ENCODE measurements at places on chromosomes 11 and 22.

DNA sequence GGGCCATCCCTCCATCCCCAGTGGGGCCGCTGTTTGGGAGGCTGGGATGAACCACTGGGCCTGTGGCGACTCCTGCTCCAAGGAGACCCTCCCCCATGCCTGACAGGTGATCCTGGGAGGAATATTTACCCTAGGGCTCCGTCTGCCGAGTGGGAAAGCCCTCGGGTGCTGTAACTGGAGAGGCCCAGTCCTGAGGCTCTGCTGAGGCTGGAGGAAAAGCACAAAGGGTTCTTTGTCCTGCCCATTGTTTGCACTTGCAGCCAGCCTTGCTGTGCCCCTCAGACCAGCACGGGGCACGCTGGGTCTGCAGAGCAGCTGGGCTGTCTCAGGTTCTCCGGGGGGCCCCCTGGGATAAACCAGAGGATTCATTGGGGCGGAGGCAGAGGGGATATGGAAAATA lies 321.1 kb downstream of the MN1 start:
- DNase-seq: no peak

DNA sequence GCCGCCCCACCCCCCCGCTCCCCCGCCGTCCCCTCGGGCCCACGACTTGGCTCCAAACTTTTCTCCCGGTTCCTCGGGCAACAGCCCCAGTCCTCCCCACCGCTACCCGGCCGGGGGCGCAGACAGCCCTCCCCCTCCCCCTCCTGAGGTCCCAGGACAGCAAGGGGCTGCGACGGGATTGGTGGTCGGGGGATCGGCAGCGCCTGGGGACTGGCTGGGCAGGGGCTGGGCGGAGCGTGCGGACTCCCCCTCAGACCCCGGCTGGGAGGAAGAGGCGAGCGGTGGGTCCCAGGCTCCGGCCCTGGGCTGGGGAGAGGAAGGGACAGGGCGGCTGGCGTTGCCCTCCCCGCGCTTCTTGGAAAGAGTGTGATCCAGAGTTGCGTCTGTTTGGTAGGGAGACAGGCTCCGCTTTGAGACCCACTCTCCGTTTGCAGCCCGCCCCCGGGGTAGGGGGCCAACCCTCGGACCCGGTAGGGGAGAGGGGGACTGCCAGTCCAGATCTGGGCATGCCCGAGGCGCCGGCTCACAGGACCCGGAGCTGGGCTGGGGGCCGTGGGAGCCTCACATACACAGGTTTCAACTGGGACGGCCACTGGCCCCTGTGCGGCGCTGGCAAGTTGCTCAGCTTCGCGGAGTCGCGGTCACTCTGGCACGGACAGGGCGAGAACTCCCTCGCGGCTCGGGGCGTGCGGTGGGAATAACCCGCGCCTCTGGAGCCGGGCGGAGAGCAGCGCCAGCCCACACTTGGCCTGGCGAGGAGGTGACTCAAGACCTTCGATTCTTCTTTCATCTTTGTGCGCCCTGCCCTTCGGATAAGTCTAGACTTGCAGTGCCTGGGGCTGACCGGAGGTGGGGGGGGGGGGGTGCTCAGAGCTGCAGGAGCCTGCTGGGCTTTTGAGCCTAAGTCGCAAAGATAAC lies 999 bp downstream of the TSKU start:
- DNase-seq: no peak

GRCh38 chr11:18523084-18523483 lies 3.7 kb downstream of the TSG101 start:
- DNase-seq: no peak

- no peak for DNase-seq
Observed at GRCh38 chr22:46162771-46163556, 12.6 kb downstream of the PPARA start.

- DNase-seq: no peak
Observed at GRCh38 chr11:76984743-76985142, 49.5 kb upstream of the B3GNT6 start.

GRCh38 chr11:94500181-94500580 lies 6.4 kb downstream of the ANKRD49 start:
- no peak for DNase-seq

DNA sequence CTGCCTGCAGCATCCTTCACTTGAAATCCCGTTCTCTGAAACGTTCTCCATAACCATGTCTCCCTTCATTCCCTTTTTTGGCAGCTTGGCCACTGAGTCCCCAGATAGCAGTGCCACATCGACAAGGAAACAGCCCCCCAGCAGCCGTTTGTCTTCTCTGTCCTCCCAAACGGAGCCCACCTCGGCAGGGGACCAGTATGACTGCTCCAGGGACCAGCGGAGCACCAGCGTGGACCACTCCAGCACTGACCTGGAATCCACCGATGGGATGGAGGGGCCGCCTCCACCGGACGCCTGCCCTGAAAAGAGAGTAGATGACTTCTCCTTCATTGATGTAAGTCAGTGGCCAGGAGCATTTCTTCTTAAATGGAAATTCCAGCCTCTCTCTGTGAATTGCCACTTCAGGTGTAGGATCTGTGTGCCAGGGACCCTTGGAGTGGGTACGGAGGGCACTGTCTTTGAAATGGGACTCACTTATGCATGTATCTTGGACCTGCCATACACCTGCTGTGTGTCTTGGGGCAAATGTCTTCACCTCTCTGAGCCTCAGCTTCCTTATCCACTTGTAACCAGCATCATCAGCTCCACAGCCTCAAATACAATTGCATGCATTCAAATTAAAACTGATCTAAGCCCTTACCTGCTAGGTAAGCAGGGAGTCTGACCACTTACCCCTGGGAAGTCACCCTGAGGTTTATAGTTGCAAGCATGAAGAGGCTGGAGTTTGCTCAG lies 25.3 kb upstream of the CRYBB3 start:
- DNase-seq: no peak

Data from GM06990 (cell line).